ENCODE measurements at places on chromosomes 7 and 10. TPM values are rescaled to one million over a fixed set of nuclear protein-coding genes. Genes with fewer than 3 reads are reported as not detected.
A peak's percentile ranks its signal among the peaks of the same experiment; 100 is the strongest.

DNA sequence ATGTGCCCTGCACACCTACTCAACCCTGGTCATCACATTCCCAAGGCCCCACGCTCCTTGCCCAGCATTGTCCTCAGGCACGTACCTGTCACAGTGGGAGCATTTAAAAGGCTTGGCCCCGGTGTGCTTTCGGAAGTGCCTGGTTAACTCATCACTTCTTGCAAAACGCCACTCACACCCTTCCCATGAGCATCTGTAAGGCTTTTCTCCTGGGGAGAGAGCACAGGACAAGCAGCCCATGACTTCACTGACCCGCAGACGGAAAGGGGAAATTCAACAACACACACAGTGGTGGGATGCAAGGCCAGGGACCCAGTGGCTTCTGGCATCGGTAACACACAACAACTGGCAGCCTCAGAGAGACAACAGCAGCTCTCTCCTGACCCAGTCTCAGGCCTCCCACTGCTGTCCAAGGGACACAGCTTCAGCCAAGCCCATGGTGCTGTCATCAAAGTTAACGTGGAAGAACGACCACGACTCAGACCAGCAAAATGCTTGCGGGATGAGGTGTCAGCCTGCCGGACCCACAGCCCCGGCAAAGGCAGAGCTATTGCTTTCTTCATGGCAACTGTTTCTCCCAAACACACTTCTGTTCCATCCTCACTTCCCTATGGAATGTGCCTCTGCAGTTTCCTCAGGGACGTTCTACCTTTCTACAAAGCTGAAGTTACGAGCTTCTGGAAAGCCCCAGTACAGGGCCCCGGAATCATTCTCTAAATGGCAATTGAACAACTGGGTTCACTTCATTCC lies 4.8 kb downstream of the KLF6 start:
- peak; percentile 71 for DNase-seq

DNA sequence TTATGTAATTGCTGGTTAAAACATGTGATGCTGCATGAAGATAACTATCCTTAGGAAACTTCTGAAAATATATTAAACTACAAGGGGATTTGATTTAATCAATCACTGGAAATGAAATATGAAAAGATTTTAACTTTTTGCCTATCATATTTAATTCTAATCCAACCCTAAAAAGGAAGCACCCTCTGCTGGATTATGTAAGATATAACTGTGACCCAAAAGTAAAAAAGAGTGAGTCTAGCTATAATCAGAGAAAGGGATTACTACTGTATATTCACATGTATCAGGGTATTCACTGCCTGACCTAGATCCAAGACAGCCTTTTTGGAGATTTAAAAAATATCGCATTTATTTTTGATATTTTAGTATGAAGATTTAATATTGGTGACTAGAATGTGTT lies 295.5 kb downstream of the MDFIC start:
- DNase-seq: no peak

GRCh38 chr7:27912751-27913150 lies 172.8 kb downstream of the TAX1BP1 start:
- DNase-seq: no peak

GRCh38 chr10:29496341-29497162 lies 138.2 kb downstream of the SVIL start:
- DNase-seq: peak; percentile 61

DNA sequence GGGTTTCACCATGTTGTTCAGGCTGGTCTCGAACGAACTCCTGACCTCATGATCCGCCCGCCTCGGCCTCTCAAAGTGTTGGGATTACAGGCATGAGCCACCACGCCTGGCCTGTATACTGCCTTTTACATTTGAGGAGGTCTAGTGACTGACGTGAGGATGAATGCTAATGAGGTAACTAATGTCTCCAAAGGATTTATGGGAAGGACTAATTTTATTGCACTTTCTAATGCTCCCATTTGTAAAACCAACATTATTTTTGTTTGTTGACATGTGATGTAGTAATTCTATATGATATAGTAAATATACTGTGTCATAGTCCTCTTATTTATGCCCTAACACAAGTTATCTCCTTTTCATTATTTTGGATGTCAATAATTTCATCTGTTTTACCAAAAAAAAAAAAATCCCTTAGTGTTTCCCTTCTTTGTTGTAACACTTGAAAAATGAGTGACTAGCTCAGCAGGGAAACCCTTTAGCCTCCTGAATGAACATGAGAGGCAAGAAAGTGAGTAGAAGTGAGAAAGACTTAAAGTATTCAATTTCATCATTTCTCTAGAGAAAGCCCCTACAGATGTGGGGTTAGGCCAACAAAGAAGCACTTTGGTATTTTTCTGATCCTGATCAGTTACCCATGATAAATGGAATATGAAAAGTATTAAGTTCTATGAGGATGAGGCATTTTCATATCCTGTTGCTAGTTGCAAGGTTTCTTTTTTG lies 596.9 kb upstream of the PCDH15 start:
- no peak for DNase-seq

DNA sequence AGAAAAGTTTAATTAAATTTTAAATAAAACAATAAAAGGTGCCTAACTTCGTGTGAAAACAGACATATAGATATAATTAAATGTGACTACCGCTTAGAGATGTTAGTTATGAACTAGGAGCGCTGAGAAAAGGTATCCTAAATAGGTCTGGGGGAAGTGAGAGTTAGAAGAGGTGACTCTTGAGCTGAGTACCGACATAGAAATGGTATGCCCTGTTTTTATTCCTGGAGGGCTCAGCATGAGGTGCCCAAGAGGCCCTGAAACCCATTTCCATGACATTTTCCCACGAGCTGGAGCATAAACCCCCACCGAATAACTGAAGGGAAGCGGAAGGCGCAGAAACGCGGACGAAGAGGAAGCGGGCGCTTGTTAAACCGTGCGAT lies 433 bp upstream of the STARD3NL start:
- no peak for DNase-seq

DNA sequence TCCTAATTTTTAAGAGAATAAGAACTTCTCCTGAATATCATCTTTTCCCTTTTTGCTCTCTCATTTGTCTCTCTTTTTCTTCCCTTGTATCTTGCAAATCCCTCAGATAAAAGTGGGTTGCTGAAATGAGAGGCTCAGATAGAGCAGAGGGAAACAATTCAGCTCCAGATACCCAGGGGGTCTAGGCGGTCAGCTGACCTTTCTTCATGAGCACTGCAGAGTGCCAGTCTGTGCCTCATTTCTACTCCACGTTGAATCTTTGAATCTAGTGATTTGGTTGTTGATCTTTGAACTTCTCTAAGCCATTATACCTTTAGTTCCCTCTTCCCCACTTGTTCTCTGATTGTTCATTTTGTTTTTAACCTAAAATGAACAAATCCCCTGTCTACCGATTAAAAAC lies 572.6 kb downstream of the PTPRN2 start:
- no peak for DNase-seq

The GNA12 gene
- 14.3 TPM for total RNA-seq

The ADIRF gene
- total RNA-seq: 2.3 TPM

The DPP6 gene
- total RNA-seq: not detected

The EBLN1 gene
- not detected for total RNA-seq

All from IMR-90 (cell line).